Putamen (tissue), 1 donor: ENCODE measurements at places on chromosomes 5 and 9.

GRCh38 chr5:147188200-147189108, 46.4 kb upstream of the STK32A start:
- peak; percentile 82 for DNase-seq

DNA sequence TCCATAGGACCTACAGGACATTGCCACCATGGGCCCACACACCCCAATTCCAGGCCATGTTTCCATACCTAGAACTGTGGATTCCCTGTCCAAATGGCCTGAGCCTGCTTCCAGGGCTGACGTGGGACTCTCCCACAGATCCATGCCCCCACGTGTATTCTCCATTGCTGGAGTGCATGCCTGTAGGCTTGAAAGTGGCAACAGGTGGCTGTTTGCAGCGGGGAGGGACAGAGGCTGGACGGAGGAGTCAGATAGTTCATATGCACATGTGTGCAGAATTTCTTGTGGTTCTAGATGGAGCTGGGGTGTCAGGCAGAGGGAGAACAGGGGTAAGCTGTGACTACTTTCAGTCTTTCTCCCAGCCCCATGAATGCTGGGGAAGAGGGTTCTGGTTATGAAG, 285.7 kb upstream of the ANKRD55 start:
- no peak for DNase-seq

- DNase-seq: no peak
These were observed 153.4 kb upstream of the PPP1R26 start for GRCh38 chr9:135326141-135326540.

- DNase-seq: no peak
These were observed 173.0 kb downstream of the MAST4 start for GRCh38 chr5:66769030-66769733.

DNA sequence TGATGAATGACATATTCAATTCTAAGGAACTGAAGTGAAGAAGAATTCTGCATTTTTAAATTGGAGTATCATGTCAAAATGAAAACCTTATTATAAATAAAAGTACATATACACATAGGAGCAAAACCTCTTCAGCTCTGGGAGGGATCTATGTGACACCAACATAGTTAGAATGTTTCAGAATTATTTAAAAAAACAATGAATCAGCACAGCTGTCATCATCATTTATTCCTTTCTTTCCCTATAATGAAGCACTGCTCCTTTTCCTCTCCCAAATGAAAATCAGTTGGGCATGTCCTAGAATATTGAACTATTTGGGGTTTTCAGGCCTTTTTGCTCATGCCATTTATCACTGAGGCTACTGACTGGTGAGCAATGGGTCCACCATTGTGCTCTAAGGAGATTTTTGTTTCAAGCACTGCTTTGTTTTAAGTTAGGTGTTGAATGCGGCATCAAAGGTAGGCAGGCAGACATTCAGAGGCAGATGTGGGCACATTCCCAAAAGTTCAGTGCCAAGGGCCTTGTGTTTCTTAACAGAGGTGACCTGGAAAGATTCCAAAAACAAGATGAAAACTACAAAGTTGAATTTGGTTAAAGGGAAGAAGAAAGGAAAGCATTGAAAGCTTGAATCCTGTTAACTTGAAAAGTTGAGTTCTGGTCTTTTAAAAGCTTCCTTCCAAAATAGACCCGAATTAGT, 126.4 kb upstream of the ADAMTSL1 start:
- peak; percentile 24 for DNase-seq

GRCh38 chr5:135397084-135397483, 1.9 kb downstream of the MACROH2A1 start:
- no peak for DNase-seq

GRCh38 chr5:129460936-129461710, 1.0 kb downstream of the ADAMTS19 start:
- peak; percentile 34 for DNase-seq

DNA sequence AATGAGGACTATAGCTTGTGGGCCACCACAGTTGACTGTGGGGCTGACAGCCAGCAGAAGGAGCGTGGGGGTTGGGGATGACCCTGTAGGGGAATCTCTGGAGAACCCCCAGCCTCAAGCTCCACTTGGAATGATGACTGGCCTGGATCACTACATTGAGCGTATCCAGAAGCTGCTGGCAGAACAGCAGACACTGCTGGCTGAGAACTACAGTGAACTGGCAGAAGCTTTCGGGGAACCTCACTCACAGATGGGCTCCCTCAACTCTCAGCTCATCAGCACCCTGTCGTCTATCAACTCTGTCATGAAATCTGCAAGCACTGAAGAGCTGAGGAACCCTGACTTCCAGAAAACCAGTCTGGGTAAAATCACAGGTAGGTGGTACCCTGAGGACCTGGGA, 128.4 kb upstream of the DMRT1 start:
- no peak for DNase-seq

GRCh38 chr5:168972731-168973130, 328.2 kb downstream of the SLIT3 start:
- DNase-seq: no peak

DNA sequence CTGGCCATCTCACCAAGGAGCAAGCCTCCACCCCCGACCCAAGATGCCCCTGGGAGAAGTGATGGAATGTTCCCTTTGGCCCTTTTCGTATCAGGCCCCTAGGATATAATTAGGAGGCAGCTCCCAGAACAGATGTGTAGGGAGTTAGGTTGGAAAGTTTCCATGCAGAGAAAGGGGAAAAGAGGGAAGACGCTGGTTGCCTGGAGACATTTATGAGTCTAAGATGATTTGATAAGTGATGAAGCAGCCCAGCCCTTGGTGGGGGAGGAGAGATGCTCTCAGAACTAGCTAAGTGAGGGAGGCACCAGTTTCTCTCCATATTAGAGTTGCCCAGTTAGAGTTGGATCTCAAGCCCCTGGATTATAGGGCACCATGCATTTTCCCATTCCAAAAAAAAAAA, 137.5 kb downstream of the GNA14 start:
- no peak for DNase-seq

DNA sequence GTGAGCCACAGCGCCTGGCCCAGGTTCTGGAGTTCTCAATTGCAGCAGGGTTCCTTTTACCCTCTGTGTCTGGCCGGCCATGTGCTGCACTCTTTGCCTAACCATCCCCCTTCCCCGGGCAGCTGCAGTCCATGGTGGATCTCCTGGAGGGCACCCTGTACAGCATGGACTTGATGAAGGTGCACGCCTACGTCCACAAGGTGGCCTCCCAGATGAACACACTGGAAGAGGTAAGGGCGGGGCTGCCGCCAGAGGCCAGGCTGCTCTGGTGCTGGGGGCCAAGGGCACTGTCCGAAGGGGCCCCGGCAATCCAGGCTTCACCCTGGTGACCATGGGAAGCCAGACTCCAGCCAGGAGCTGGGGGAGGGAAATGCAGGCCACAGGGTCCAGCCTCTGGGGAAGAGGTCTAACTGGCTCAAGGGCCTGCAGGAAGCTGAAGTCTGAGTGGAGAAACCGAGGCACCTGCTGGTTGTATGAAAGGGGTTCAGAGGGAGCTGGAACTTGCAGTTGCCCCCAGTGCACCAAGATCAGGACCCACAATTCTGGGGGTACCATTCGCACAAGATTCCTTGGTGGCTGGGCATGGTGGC, 18.1 kb downstream of the OLFML2A start:
- DNase-seq: no peak

DNA sequence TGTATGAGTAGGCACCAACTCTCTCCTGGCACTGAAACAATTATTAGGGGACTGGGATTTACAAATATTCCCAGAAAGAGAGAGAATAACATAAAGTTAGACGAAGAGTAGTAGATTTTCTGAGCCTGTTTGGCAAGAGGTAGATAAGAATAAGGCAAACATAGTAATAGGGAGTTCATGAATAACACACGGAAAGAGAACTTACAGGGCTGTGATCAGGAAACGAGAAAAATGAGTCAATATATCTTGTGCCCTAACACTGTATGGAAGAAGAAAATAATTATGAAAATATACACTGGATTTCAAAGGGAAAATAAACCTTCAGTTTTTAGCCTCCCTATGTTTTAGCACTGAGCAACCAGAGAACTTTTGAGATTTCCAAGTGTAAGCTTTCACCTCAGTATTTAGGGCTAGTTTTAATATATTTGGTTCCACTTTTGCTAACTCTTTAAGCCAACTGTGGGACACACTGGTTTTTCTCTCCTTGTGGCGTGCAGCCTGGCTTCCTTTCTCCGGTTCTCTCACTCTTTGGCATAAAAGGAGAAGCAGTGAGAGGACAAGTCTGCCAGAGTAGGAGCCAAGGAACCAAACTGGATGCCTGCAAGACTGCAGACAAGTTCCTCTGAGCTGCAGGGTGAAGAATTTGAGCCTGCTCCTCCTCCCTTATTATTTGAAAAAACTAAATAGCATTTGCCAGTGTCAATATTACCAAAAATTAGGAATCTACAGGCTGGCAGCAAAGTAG, 6.6 kb upstream of the KCNN2 start:
- no peak for DNase-seq

DNA sequence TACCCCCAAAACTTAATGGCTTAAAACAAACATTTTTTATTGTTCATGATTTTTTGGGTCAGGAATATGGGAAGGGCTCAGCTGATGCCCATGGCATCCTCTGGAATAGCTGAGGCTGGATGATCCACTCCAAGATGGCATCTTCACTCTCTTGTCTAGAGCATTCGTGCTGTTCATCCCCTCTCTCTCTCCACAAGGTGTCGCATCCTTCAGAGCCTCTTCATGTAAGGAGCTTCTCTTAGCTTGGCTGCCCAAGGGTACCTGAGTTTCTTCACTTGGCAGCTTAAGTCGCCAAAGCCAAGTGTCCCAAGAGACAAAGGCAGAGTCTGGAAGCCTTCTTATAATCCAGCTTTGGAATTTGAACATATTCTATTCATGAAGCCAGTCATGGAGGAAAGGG, 294.7 kb downstream of the CHSY3 start:
- DNase-seq: no peak

- no peak for DNase-seq
These were observed 154.4 kb downstream of the MACROH2A1 start for GRCh38 chr5:135244620-135245021.

GRCh38 chr5:171309276-171310211, 496 bp downstream of the TLX3 start:
- DNase-seq: no peak

GRCh38 chr5:147752033-147752432, 30.5 kb downstream of the JAKMIP2 start:
- no peak for DNase-seq

GRCh38 chr9:1980387-1980786, 34.8 kb upstream of the SMARCA2 start:
- no peak for DNase-seq

GRCh38 chr5:140109759-140110645, 3.9 kb upstream of the PURA start:
- DNase-seq: no peak

GRCh38 chr5:144183254-144183889, 12.7 kb downstream of the KCTD16 start:
- DNase-seq: no peak

DNA sequence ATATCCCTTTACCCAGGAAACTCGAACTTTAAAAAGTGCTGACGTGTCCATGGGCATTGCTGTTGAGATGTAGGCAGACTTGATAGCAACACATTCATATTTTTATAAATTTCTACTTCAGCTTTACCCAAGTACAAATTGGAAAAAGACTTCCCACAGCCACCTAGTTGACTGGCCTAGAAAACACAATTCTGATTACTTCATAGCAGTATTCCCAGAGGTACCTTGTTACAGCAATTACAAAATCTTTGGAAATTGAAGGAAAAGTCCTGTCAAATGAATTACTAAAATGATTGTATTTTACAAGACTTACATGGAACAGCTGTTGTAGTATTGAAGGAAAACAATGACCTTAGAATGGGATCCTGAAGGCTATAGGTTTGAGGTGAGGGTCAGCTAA, 130.7 kb upstream of the NREP start:
- DNase-seq: no peak

DNA sequence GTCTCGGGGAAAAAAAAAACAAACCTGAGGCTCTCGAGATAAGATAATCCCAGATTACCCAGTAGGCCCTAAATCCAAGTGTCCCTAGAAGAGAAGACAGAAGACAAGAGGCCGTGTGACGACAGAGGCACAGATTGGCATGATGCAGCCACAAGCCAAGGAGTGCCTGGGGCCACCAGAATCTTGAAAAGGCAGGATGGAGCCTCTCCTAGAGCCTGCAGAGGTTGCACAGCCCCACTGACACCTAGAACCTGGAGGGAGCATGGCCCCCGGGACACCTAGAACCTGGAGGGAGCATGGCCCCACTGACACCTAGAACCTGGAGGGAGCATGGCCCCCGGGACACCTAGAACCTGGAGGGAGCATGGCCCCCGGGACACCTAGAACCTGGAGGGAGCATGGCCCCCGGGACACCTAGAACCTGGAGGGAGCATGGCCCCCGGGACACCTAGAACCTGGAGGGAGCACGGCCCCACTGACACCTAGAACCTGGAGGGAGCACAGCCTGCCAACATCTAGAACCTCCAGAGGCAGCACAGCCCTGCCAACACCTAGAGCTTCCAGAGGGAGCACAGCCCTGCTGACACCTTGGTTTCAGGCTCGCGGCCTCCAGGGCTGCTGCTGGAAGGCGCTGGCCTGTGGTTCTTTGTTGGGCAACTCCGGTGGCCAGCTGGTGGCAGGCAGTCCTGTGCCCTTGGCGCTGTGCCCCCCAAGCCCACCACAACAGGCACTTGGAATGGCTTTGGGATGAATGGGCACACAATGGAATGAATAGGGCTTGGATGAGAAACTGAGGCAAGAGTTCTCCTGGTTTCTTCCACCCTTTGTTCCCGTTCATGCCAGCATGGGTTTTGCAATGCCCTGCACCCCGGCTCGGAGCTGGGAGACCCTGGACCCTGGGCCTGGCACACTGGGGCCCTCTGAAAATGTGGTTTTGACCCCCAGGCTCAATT, 39.2 kb downstream of the VAV2 start:
- DNase-seq: no peak
